Keratinocyte (primary cell): ENCODE measurements at places on chromosomes 3 and 15.

DNA sequence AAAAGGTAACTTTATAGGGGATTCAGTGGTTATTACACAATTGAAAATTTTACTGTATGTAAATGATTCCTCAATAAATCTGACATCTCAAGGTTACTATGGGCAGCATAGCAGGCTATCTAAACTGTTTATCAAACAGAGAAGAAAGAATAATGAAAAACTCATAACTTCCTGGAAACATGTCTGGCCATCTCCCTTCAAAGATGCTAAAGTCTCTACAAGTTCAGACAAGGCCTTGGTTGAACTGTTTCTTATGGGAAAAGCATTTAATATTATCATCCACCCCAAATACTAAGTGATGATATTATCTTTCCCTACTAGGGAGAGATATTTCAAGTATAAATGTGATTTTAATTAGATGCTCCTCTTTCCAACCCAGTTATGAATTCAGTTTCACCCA lies 114.9 kb downstream of the ARRDC4 start:
- H3K36me3 ChIP-seq: no peaks in the 10 kb centered on the region
- H3K27ac ChIP-seq: no peak overlapping the region
- H3K4me1 ChIP-seq: peaks cover 23% of the 10 kb centered on the region
- H3K4me3 ChIP-seq: no peak overlapping the region

DNA sequence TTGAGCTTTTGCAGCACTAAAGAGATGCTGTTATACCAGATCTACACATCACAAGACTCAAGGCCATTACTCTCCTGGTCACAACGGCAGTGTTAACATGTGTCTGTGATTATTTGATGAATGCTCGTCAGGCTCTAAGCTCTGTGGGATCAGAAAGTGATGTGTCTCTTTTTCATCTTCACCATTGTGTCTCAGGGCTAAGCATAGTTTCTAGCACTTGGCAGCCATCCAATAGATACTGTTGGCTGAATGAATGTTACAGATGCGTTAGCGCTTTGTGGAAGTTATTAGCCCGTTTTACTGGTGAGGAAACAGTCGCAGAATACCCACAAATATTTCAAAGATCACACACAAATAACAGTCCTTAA lies 1.2 kb upstream of the FAM81A start:
- H3K4me3 ChIP-seq: no peak overlapping the region
- peaks cover 19% of the 10 kb centered on the region for H3K27me3 ChIP-seq
- no peak for DNase-seq

GRCh38 chr3:113006359-113007056 lies 15.7 kb downstream of the GTPBP8 start:
- H3K27me3 ChIP-seq: no peaks in the 10 kb centered on the region
- DNase-seq: no peak

- H3K4me1 ChIP-seq: peaks cover 8% of the 10 kb centered on the region
- no peak for DNase-seq
- no peak overlapping the region for H3K4me3 ChIP-seq
- H3K27ac ChIP-seq: no peak overlapping the region
- no peaks in the 10 kb centered on the region for H3K36me3 ChIP-seq
Observed at GRCh38 chr3:195207056-195207455, 63.9 kb downstream of the XXYLT1 start.

- no peaks in the 10 kb centered on the region for H3K27me3 ChIP-seq
- H3K4me3 ChIP-seq: no peak overlapping the region
- H3K27ac ChIP-seq: no peak overlapping the region
- no peak for DNase-seq
Observed at GRCh38 chr3:60226912-60227311, 1024.3 kb downstream of the FHIT start.

DNA sequence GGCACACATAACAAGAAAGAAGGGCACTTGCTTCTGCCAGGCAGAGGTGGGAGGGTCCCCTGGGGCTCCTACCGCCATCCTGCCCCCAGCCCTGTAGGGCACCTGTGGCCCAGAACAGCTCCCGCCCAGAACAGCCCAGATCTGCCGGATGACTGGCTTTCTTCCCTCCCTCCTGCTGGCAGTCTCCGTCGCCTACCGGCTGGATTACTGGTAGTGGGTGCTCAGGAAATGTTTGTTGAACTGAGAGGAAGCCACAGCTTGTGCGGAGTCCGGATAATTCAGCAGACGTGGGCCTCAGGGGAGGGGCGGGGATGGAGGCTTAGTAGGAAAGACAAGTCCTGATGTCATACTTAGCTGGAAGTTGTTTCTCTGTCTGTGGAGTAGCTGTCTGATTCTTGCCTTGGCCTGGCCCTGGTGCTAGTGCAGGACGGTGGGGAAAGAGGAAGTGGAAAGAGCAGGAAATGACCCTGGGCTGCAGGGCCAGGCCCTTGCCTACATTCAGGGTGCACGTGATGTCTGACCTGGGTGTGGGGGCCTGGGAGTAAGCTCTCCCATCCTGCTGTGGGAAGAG lies 6.7 kb downstream of the CCDC9B start:
- peaks cover 48% of the 10 kb centered on the region for H3K4me1 ChIP-seq
- peaks cover 39% of the 10 kb centered on the region for H3K36me3 ChIP-seq
- no peak for DNase-seq

DNA sequence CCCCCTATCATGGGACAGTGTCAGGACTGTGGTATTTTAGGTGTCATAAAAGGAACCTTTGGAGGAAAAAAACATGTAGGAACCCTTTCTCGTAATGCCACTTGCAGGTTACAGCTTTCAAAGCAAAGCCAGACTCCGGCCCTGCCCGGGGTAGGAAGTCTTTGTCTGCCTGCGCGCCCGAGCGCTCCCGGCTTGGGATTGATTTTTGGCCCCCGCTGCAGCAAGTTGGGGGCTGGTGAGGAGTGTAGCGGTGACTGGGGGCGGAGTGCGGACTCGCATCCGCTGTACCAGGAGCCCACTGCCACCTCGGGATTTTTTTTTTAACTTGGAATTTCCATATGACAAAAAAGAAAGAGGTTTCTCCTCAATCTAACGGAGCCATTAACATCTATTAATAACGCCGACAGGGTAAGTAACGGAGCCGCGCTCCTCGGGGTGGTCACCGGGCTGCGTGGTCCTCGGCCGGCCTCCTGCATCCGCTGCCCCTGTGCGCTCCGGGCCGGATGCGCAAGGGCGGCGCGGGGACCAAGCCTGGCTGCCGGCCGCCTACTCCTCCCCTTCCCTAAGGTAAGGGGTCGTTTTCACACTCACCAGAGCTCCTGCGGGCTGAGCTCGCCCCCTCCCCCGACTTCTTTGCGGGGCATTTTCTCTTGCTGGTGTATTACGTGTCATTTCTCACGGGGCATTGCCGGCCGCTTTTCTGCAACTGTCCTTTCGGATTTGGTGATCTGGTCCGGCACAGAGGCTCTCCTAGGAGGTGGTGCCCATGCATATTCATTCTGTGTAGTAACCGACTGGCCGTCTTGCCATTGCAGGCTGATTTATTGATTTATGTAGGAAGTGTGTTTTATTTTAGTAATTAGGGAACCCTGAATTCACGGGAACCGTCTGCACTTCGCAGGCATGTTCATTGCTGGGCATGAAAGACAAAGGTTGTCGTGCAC lies 219.8 kb upstream of the TOPAZ1 start:
- no peak overlapping the region for H3K27ac ChIP-seq
- peaks cover 15% of the 10 kb centered on the region for H3K4me1 ChIP-seq
- H3K36me3 ChIP-seq: no peaks in the 10 kb centered on the region

DNA sequence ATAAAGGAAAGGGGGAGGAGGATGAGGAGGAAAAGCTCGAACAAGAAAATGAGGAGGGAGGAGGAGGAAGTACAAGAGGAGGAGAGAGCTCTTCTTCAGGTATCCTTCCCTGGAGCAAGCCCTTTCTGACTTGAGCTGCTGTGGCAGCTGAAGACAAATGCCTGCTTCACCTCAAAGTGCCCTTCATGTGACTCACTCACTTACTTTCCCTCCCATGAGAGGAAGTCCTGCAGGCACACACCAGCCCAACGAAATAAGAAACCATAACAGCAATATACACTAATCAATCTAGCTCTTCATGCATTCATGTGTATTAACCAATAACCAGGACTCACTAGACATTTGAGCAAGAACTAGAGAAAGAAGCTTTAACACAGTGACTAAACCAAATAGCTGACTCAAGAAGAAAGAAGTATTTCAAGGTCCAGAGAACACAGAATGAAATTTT lies 251.9 kb downstream of the IGSF11 start:
- H3K27ac ChIP-seq: no peak overlapping the region
- H3K4me3 ChIP-seq: no peak overlapping the region
- no peaks in the 10 kb centered on the region for H3K27me3 ChIP-seq
- H3K4me1 ChIP-seq: no peaks in the 10 kb centered on the region
- no peak for DNase-seq

GRCh38 chr3:186599142-186599784 lies 13.6 kb upstream of the AHSG start:
- H3K27me3 ChIP-seq: no peaks in the 10 kb centered on the region
- H3K4me3 ChIP-seq: no peak overlapping the region
- DNase-seq: no peak
- H3K4me1 ChIP-seq: peaks cover 8% of the 10 kb centered on the region
- H3K27ac ChIP-seq: no peak overlapping the region

GRCh38 chr3:129599607-129600006 lies 6.9 kb downstream of the PLXND1 start:
- no peaks in the 10 kb centered on the region for H3K4me1 ChIP-seq
- H3K27me3 ChIP-seq: peaks cover 15% of the 10 kb centered on the region
- no peak overlapping the region for H3K4me3 ChIP-seq
- H3K36me3 ChIP-seq: no peaks in the 10 kb centered on the region
- DNase-seq: no peak
- H3K27ac ChIP-seq: no peak overlapping the region

- no peaks in the 10 kb centered on the region for H3K4me1 ChIP-seq
- H3K27ac ChIP-seq: no peak overlapping the region
- H3K27me3 ChIP-seq: no peaks in the 10 kb centered on the region
- H3K4me3 ChIP-seq: no peak overlapping the region
Observed at GRCh38 chr3:176905331-176905730, 292.0 kb downstream of the TBL1XR1 start.

DNA sequence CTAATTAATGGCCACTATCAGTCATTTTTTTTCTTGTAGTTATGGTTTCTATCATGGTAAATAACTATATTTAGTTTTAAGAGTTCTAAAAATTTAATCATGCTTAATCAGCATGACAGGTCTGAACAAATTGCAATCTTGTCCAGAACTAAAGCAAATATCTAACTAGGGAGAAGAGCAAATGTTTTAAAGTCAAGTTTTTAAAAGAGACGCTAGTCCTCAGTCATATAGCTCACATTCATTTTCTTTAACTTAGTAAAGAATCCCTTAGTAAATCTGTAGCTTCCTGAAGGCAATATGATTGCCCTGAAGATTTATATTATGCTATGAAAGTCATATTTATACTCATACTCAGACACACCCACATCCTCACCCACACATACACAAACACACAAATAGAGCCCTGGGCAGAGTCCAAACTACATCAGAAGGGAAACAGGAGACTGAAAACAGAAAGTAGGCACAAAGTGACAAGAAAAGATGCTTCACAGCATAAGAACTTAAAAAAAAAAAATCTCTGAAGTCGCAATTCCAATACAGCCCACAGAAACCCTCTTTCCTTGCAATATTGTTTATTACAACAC lies 1149.1 kb downstream of the SI start:
- H3K36me3 ChIP-seq: no peaks in the 10 kb centered on the region
- DNase-seq: no peak
- H3K4me1 ChIP-seq: no peaks in the 10 kb centered on the region
- H3K4me3 ChIP-seq: no peak overlapping the region
- H3K27ac ChIP-seq: no peak overlapping the region

DNA sequence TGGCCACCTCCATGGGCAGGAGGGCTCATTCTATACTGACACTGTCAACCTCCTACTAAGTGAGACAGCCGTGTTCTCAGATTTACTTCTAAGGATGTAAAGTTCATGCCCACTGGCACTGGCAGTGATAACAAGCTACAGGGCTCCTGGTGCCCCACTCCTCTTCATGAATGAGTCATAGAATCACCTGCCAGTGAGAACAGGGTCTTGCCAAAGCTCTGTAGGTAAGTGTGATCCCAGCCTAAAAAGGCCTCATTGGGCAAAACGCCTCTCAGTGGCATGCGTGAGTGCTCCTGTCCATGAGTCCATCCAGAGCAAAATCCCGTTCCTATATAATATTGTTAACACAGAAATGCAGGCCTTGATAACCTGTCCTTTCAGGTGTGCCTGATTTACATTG lies 17.4 kb downstream of the PXYLP1 start:
- H3K27me3 ChIP-seq: no peaks in the 10 kb centered on the region
- H3K4me3 ChIP-seq: no peak overlapping the region
- no peaks in the 10 kb centered on the region for H3K36me3 ChIP-seq
- no peaks in the 10 kb centered on the region for H3K4me1 ChIP-seq

DNA sequence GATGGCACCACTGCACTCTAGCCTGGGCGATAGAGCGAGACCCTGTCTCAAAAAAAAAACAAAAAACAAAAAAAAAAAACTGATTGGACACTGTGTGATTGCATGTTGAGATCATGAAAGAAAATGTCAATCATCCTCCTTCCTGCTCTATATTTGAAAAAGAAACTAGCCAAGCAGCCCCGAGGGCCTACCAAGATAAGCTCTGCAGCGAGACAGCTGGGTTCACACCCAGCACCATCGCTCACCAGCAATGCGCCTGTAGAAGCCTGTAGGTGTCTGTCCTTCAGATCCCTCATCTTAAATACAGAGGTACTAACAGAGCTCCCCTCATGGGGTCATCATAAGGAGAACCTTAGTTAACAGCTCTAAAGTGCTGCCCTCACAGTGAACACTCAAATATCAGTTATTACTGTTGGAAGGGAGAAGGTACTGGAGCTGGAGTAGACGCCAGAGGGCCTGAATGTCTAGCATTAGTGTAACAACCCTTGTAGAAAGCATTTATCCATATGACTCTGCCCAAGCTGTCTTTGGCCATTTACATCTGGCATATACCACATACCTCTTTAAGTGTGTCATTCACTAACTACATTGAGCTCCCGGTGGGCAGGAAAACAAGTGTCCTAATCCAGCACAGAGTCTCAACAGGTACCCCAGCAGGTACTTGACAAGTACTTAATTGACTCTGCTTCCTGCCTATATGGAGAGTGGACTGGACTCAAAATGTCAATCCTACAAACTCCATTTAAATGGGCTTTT lies 22.9 kb downstream of the MYLK start:
- H3K4me3 ChIP-seq: no peak overlapping the region
- no peaks in the 10 kb centered on the region for H3K27me3 ChIP-seq
- no peak overlapping the region for H3K27ac ChIP-seq
- DNase-seq: no peak

DNA sequence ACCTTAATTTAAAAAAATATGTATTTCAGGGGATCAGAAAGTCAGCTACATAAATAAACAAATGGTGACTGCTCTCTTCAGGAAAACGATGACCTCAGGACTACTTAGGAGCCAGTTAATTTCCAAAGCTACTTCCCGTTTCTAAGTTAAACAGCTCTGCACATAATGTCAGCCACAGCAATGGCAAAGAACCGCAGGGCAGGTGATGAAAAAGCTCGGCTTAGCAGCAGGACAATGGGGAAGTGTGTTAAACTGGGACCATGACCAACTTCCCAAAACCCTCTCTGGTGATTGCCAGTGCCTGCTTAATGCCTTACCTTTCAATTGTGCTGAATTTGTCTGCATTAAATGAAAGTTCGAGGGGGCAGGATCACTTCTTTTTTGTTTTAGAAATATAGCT lies 258.9 kb downstream of the FHIT start:
- no peaks in the 10 kb centered on the region for H3K36me3 ChIP-seq
- H3K27ac ChIP-seq: no peak overlapping the region
- DNase-seq: no peak
- H3K4me1 ChIP-seq: no peaks in the 10 kb centered on the region

- H3K27ac ChIP-seq: peak overlapping the region; percentile 57
- peak overlapping the region; percentile 29 for H3K4me3 ChIP-seq
- H3K27me3 ChIP-seq: no peaks in the 10 kb centered on the region
- no peak for DNase-seq
Observed at GRCh38 chr3:171028779-171029232, 2.3 kb upstream of the SLC2A2 start.
